ENCODE measurements at places on chromosomes 16 and 17. TPM values are rescaled to one million over a fixed set of nuclear protein-coding genes. Genes with fewer than 3 reads are reported as not detected.

Gene PPP1R1B
- 12.9 TPM for polyA plus RNA-seq

- DNase-seq, result no peak
- H3K27ac ChIP-seq, result no peak overlapping the region
- H3K36me3 ChIP-seq, result no peaks in the 10 kb centered on the region
Measured at GRCh38 chr17:81228834-81229665, 6.3 kb upstream of the CEP131 start.

Gene ABCA8
- polyA plus RNA-seq, result 69.2 TPM

Gene CTRB1
- not detected for polyA plus RNA-seq

DNA sequence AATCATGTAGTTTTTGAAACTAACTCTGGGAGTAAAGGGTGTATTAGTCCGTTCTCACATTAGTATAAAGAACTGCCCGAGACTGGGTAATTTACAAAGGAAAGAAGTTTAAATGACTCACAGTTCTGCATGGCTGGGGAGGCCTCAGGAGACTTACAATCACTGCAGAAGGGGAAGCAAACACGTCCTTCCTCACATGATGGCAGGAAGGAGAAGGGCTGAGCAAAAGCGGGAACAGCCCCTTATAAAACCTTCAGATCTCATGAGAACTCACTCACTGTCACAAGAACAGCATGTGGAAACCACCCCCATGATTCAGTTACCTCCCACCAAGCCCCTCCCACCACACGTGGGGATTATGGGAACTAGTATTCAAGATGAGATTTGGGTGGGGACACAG is 256.5 kb upstream of the TNRC6C start:
- no peaks in the 10 kb centered on the region for H3K27me3 ChIP-seq
- H3K27ac ChIP-seq, result no peak overlapping the region
- no peaks in the 10 kb centered on the region for H3K4me1 ChIP-seq
- H3K36me3 ChIP-seq, result no peaks in the 10 kb centered on the region

DNA sequence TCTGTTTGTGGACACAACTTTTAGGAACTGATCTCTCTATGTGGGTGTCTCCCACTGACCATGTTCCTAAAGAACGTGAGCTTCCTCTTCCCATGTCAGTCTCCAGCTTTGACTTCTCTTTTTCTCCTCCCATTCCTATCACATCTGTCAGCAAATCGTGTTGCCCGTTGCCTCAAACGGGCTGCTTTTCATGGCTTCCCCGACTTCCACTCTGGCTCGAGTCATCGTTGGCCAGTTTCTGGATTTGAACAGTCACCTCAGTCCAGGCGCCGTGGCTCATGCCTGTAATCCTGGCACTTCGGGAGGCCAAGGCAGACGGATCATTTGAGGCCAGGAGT is 5.4 kb downstream of the ABCC1 start:
- peaks cover 6% of the 10 kb centered on the region for H3K4me1 ChIP-seq
- no peak overlapping the region for H3K27ac ChIP-seq
- H3K36me3 ChIP-seq, result no peaks in the 10 kb centered on the region
- no peak overlapping the region for H3K4me3 ChIP-seq
- no peak for DNase-seq

- H3K4me1 ChIP-seq, result peaks cover 18% of the 10 kb centered on the region
- no peak overlapping the region for H3K4me3 ChIP-seq
- H3K27ac ChIP-seq, result no peak overlapping the region
- no peaks in the 10 kb centered on the region for H3K36me3 ChIP-seq
Measured at GRCh38 chr16:85606904-85607303, 6.2 kb upstream of the GSE1 start.
